ENCODE measurements at places on chromosomes 4 and X.

GRCh38 chrX:24377911-24378468, 17.6 kb downstream of the SUPT20HL1 start:
- no peaks in the 10 kb centered on the region for H3K36me3 ChIP-seq
- H3K27ac ChIP-seq: no peak overlapping the region
- DNase-seq: no peak
- no peak overlapping the region for H3K4me3 ChIP-seq
- peaks cover 14% of the 10 kb centered on the region for H3K27me3 ChIP-seq

DNA sequence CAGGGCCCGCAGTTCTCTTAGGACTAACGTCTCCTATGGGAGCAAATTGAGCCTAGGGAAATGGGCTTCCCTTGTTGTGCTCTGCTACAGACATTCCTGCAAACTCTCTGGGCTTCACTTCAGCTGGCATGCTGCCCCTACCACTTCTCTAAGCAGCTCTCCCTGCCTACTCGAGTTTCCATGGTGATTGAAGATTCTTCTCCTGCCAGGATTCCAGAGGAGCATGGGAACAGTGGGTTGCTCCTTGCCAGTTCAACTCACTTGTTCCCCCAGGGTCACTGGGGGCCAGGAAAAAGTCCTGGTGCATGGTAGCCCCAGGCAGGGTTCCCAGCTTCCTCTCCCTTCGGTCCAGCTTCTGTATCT, 21.1 kb upstream of the WDR17 start:
- no peak for DNase-seq
- no peaks in the 10 kb centered on the region for H3K36me3 ChIP-seq
- no peak overlapping the region for H3K27ac ChIP-seq
- peaks cover 1% of the 10 kb centered on the region for H3K4me1 ChIP-seq
- H3K27me3 ChIP-seq: no peaks in the 10 kb centered on the region

DNA sequence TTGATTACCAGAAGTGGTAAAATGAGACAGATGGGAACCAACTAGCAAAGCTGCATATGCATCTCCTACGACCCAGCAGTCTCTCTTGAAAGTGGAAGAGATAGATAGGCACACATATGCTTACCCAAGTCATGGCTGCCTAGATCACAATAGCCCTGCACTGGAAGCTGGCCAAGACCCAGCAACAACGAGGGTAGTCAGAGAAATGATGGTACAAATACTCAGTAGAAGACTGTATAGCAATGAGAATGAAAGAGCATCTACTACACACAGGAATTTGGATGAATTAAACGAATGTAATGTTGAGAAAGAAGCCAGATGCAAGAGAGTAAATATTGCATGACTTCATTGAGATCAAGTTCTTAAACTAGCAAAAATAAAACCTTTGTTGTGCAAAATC, 100.3 kb upstream of the FAT1 start:
- H3K36me3 ChIP-seq: no peaks in the 10 kb centered on the region
- no peaks in the 10 kb centered on the region for H3K27me3 ChIP-seq
- no peak overlapping the region for H3K4me3 ChIP-seq
- no peak overlapping the region for H3K27ac ChIP-seq

- H3K27ac ChIP-seq: no peak overlapping the region
- H3K36me3 ChIP-seq: no peaks in the 10 kb centered on the region
- no peak for DNase-seq
- H3K4me1 ChIP-seq: no peaks in the 10 kb centered on the region
- no peaks in the 10 kb centered on the region for H3K27me3 ChIP-seq
These were observed 235.2 kb upstream of the HDX start for GRCh38 chrX:84737471-84737871.

DNA sequence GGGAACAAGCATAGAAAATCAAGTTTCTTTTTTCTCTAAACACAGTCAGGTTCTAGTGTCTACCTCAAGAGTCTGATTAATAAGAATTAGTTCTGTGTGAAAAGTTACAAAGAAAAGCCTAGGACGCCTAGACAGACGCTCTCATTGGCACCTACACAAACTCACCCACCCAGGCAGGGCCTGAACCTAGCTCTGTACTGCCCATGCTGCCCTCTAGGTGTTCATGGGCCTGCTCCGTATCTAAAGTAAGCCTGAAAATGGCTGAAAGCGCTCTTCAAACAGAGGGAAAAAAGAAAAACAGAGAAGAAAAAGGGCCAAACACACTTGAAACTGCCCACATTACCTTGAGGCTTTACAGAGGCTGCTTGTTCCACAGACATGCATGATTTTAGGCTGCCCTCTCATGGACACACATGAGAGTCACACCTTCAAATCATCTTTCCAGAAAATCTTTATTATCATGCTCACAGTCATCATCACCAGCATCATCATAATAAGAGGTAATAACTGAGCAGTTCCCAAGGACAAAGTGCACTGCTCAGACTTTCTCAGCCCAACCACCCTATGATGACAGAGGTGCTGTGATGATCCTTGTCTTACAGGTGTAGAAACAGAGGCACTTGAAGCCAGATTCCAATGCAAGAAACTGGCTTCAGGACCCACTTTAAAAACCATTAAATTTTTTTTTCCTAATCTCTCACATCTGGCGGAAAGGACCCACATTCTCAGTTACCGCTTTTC, 49.6 kb downstream of the MAP7D2 start:
- peaks cover under 1% of the 10 kb centered on the region for H3K4me1 ChIP-seq
- no peak overlapping the region for H3K4me3 ChIP-seq
- peak overlapping the region; percentile 74 for H3K27ac ChIP-seq
- DNase-seq: peak; percentile 51
- H3K27me3 ChIP-seq: peaks cover 24% of the 10 kb centered on the region
- H3K36me3 ChIP-seq: no peaks in the 10 kb centered on the region

GRCh38 chrX:68018248-68019203, 414.8 kb downstream of the OPHN1 start:
- H3K27ac ChIP-seq: no peak overlapping the region
- DNase-seq: peak; percentile 6
- H3K4me1 ChIP-seq: no peaks in the 10 kb centered on the region
- no peaks in the 10 kb centered on the region for H3K36me3 ChIP-seq

GRCh38 chr4:154454710-154455109, 36.9 kb downstream of the DCHS2 start:
- H3K4me3 ChIP-seq: no peak overlapping the region
- no peak for DNase-seq
- H3K27me3 ChIP-seq: no peaks in the 10 kb centered on the region
- no peak overlapping the region for H3K27ac ChIP-seq
- no peaks in the 10 kb centered on the region for H3K4me1 ChIP-seq

GRCh38 chrX:22109442-22109841, 77.3 kb downstream of the PHEX start:
- H3K4me1 ChIP-seq: peaks cover 2% of the 10 kb centered on the region
- DNase-seq: peak; percentile 26
- no peaks in the 10 kb centered on the region for H3K36me3 ChIP-seq
- no peak overlapping the region for H3K27ac ChIP-seq
- H3K27me3 ChIP-seq: no peaks in the 10 kb centered on the region

GRCh38 chr4:186074189-186074588, 5.2 kb downstream of the TLR3 start:
- DNase-seq: peak; percentile 18
- H3K4me1 ChIP-seq: peaks cover 3% of the 10 kb centered on the region
- H3K27me3 ChIP-seq: no peaks in the 10 kb centered on the region
- H3K36me3 ChIP-seq: no peaks in the 10 kb centered on the region

DNA sequence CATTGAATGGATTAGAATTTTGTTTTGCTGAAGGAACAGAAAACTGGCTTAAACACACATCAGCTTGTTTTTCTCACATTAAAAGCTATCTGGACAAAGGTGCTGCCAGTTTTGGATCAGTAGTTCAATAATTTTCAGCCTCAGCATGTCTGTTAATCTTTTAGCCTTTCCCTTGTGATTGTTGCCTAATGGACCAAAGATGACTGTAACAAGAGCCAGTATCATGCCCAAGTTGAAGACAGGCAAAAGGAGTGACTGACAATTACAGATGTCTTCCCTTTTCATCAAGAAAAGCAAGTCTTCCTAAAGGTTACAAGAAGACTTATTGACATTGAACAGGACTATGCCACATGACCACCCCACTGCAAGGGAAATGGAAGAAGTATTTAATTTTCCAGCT, 419.7 kb downstream of the MAPK10 start:
- H3K27me3 ChIP-seq: no peaks in the 10 kb centered on the region
- H3K4me1 ChIP-seq: no peaks in the 10 kb centered on the region
- H3K36me3 ChIP-seq: no peaks in the 10 kb centered on the region
- H3K27ac ChIP-seq: no peak overlapping the region

DNA sequence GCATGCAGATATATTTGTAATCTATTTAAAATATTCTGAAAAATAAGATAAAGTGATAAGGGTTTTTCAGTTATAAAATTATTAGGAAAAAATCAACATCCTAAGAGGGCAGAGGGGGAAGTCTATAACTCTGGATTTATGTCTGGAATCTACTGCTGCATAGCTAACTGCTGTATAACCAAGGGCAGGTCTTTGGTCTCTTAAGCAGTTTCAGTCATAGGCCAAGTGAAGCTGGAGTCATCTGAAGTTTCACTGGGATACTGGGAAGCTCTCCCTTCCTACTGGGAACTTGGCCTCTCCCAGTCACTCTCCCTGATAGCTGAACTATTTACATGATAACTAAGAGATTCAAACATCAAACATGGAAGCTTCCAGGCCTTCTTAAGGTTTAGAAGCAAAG, 1409.9 kb upstream of the PCDH7 start:
- no peaks in the 10 kb centered on the region for H3K36me3 ChIP-seq
- no peak overlapping the region for H3K27ac ChIP-seq
- no peaks in the 10 kb centered on the region for H3K27me3 ChIP-seq
- H3K4me1 ChIP-seq: no peaks in the 10 kb centered on the region
- DNase-seq: no peak

- no peak for DNase-seq
- H3K27ac ChIP-seq: no peak overlapping the region
- no peaks in the 10 kb centered on the region for H3K4me1 ChIP-seq
These were observed 20.1 kb downstream of the HPRT1 start for GRCh38 chrX:134480061-134480460.

GRCh38 chr4:48898733-48899431, 7.7 kb downstream of the OCIAD2 start:
- no peaks in the 10 kb centered on the region for H3K27me3 ChIP-seq
- no peak overlapping the region for H3K4me3 ChIP-seq
- peaks cover 11% of the 10 kb centered on the region for H3K4me1 ChIP-seq
- DNase-seq: peak; percentile 53

- H3K27ac ChIP-seq: no peak overlapping the region
- H3K4me3 ChIP-seq: no peak overlapping the region
- no peak for DNase-seq
- peaks cover 5% of the 10 kb centered on the region for H3K4me1 ChIP-seq
- H3K36me3 ChIP-seq: no peaks in the 10 kb centered on the region
These were observed 76.6 kb downstream of the CYTL1 start for GRCh38 chr4:4942658-4943057.

DNA sequence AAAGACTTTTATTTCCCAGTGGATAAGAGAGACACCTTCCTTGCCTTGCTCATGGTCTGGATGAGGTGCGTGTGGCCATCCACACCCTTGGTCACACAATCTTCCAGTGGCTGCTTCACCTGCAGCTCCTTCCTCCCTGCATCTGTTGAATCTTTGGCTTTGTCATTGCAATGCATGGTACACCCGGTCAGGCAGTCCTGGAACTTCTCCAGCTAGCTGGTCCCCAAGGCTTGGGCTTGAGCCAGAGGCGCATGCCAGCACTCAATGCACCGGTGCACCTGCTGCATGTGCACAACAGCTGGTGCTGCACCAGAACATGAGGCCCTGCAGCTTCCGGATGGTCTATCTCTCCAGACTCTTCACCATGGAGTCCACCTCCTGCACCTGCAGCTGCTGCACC, 31.7 kb downstream of the SCML1 start:
- DNase-seq: no peak
- peaks cover 29% of the 10 kb centered on the region for H3K27me3 ChIP-seq
- no peak overlapping the region for H3K27ac ChIP-seq
- no peak overlapping the region for H3K4me3 ChIP-seq
- H3K4me1 ChIP-seq: no peaks in the 10 kb centered on the region

DNA sequence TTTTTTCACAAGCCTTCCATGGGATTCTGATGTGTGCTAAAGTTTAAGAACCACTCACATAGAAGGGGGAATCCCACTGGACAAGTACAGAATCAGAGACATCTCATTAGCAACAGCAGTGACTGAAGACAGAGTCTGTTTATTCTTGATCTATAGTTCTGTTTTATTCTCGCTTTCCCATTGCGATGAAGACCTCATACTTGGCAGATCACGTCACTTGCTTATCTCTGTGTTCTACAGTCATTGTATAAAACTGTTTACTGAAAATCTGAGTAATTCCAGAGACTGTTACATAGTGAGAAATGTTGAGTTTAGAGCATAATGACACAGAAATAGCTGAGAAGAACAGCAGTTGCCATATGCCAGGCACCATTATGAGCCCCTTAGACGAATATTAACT, 185.5 kb downstream of the PTTG2 start:
- no peaks in the 10 kb centered on the region for H3K27me3 ChIP-seq
- H3K36me3 ChIP-seq: no peaks in the 10 kb centered on the region
- DNase-seq: peak; percentile 99
- H3K4me1 ChIP-seq: peaks cover 3% of the 10 kb centered on the region
- H3K27ac ChIP-seq: no peak overlapping the region

DNA sequence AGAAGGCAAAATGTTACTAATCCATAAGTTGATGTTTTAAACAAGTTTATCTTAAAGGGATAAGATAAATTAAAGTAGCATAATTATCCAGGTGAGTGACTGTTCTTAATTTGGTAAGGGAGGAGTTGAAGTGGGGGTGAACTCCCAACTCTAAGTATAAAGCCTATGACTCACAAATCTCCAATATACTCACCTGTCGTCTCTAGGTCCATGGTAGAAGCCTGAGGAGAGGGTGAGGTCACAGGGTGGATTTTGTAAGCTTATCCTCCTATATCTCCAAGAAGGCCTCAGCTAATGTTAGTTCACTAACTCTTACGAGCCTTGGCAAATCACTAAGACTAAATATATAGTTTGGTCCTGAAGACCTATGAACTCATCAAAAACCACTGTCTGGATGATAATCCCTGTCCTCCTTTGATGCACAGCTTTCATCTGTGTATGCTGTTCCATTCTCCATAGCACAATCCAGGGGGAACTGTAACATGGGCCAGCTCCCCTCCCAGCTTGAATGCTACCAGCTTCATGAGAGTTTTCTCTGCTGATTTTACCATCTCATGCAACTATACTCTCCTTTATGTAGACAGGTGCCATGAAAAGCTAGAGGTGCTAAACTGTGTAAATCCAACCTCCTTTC, 158.7 kb downstream of the BTC start:
- H3K27ac ChIP-seq: no peak overlapping the region
- H3K36me3 ChIP-seq: no peaks in the 10 kb centered on the region
- peaks cover 3% of the 10 kb centered on the region for H3K4me1 ChIP-seq

- no peaks in the 10 kb centered on the region for H3K27me3 ChIP-seq
- H3K36me3 ChIP-seq: no peaks in the 10 kb centered on the region
- no peaks in the 10 kb centered on the region for H3K4me1 ChIP-seq
- H3K4me3 ChIP-seq: no peak overlapping the region
- no peak overlapping the region for H3K27ac ChIP-seq
These were observed 102.4 kb downstream of the ARHGAP24 start for GRCh38 chr4:85577307-85577706.

DNA sequence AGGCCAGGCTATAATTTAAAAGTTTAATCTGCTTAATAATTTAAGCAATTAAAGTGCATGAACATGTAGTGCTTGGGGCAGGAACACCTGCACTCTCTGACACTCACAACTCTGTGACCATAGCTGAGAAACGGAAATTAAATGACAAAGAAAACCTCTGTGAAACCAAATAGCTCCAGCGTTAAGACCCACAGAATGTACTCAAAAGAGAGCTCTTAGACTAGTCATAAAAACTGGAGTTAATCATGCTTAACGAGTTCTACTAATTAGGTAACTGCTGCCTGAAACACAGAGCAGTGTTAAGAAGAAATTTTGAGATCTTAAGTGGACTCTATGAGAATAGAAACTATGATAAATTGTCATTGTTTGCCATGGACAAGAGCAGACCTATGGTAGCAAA, 174.4 kb upstream of the SPIN4 start:
- H3K27ac ChIP-seq: no peak overlapping the region
- H3K4me1 ChIP-seq: no peaks in the 10 kb centered on the region
- no peaks in the 10 kb centered on the region for H3K27me3 ChIP-seq
- H3K4me3 ChIP-seq: no peak overlapping the region
